ENCODE measurements at places on chromosomes 3 and 15. TPM values are rescaled to one million over a fixed set of nuclear protein-coding genes. Genes with fewer than 3 reads are reported as not detected.

The INTS14 gene
- 27.2 TPM for polyA plus RNA-seq

The CELF6 gene
- polyA plus RNA-seq: 0.03 TPM

GRCh38 chr3:75906555-75907112, 121.3 kb upstream of the ZNF717 start:
- DNase-seq: peak; percentile 30

- no peak for DNase-seq
These were observed 112.0 kb downstream of the AKAP13 start for GRCh38 chr15:85492406-85492805.

DNA sequence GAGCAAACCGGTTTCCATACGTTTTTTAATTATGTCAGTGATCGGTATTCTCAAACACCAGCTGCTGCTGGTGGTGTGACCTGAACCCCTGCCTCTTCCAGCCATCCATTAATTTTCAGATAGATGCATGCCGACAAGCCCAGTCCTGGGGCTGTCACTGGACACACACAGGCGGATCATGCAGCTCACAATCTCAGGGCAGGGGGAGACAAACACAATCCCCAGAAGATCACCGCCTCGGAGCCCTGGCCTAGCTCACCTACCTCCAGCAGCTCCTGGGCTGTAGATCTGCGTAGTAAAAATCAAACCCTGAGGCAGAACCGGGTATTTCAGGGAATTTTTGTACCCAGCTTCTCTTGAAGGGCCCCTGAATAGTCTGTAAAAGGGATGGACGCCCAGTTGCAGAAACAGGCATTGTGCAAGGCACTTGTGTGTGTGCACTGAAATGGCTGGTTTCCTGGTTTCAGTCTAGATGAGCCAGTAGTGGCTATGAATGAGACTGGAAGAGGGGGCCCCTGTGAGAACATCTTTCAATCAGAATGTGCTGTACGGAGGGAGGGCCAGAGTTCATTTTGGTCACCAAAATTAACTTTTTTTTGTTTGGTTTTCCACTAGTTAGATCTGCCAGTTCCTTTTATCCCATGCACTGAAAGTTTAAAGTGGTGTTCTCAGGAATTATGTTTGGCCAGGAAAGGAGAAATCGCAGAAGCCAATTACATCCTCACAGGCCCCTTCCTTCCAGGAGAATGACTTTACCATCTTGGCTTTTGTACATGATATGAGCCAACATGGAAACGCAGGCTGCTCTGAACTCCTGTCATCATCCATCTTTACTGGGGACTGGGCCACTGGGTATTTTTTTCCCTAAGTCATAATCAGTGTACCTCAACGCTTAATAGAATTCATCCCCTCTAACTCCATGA, 55.0 kb upstream of the RPL32 start:
- DNase-seq: no peak

- no peak for DNase-seq
These were observed 27.2 kb upstream of the ADAMTS7 start for GRCh38 chr15:78838489-78838888.

Measured in foreskin keratinocyte (primary cell).